ENCODE measurements at places on chromosomes 1 and 21. TPM values are rescaled to one million over a fixed set of nuclear protein-coding genes. Genes with fewer than 3 reads are reported as not detected.

GRCh38 chr1:242208021-242208420 lies 209.1 kb upstream of the MAP1LC3C start:
- no peaks in the 10 kb centered on the region for H3K36me3 ChIP-seq
- no peaks in the 10 kb centered on the region for H3K4me1 ChIP-seq
- no peaks in the 10 kb centered on the region for H3K27me3 ChIP-seq
- no peak overlapping the region for H3K4me3 ChIP-seq

GRCh38 chr1:87958201-87958600 lies 629.5 kb downstream of the LMO4 start:
- H3K4me3 ChIP-seq, result no peak overlapping the region
- no peak overlapping the region for H3K27ac ChIP-seq
- no peaks in the 10 kb centered on the region for H3K36me3 ChIP-seq
- H3K4me1 ChIP-seq, result no peaks in the 10 kb centered on the region
- H3K27me3 ChIP-seq, result no peaks in the 10 kb centered on the region

The ZNF648 gene
- total RNA-seq, result not detected

The SLFNL1 gene
- not detected for total RNA-seq

DNA sequence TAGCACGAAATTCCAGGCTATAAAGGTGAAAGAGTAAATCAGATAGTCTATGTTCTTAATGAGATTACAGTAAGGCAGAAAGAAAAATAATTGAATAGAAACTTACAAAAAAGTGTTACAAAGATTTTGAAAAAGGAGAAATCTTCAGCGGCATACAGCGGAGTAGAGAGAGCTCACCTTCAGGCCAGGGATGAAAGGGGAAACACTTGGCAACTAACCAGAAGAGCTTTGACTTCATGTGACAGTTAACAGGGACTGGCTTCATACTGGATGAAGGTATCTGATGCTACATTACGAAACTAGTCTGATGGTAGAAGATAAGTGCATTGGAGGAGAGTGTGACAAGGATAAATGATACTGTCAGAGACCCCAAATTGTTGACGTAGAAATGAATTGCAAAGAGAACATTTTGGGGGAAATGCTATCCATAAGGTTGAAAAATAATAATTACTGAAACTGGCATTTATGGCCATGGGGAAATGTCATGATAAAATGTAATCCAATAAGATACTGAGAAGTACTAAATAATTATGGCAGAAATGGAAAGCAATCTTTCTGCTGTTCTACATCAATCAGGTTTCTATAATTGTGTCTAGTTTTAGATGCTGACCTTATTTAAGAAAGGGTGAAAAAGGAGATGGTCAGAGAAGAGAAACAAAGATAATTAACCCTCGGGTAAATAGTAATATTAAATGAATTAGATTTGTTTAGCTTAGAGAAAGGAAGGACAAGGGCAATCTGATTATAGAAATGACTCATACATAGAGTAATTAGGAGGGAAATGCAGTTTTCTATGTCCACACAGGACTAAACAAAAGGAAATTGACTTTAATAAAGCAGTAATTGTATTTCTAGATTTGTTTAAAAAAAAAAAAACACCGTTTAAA lies 808.7 kb downstream of the NCAM2 start:
- no peaks in the 10 kb centered on the region for H3K4me1 ChIP-seq
- H3K4me3 ChIP-seq, result no peak overlapping the region
- no peaks in the 10 kb centered on the region for H3K27me3 ChIP-seq
- H3K27ac ChIP-seq, result no peak overlapping the region
- no peak for DNase-seq

The STYXL2 gene
- total RNA-seq, result not detected

DNA sequence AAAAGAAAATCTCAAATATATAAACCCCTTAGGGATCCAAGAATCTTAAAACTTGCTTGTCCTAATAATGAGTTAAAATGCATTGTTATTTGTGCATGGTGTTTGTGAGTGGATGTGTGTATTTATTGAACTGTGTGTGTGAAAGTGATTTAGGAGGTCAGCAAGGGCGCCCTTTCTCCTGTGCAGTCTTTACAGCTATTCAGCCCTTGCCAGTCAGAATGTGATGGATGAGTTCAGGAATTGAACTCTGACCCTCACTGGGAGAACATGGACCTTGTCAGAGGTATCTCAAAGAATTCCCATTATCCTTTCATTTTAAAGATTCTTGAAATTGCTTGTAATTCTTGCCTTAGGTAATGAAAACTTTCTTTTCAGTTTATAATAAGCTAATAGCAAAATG lies 493.0 kb upstream of the ADGRL4 start:
- H3K4me1 ChIP-seq, result no peaks in the 10 kb centered on the region
- H3K36me3 ChIP-seq, result no peaks in the 10 kb centered on the region
- no peak overlapping the region for H3K4me3 ChIP-seq
- H3K27ac ChIP-seq, result no peak overlapping the region
- H3K27me3 ChIP-seq, result no peaks in the 10 kb centered on the region

The CRB1 gene
- not detected for total RNA-seq

GRCh38 chr1:217333939-217334338 lies 297.0 kb downstream of the GPATCH2 start:
- no peak overlapping the region for H3K4me3 ChIP-seq
- no peaks in the 10 kb centered on the region for H3K36me3 ChIP-seq
- H3K27ac ChIP-seq, result no peak overlapping the region
- DNase-seq, result no peak

GRCh38 chr1:62500210-62500609 lies 63.4 kb downstream of the USP1 start:
- no peaks in the 10 kb centered on the region for H3K4me1 ChIP-seq
- H3K36me3 ChIP-seq, result peaks cover 40% of the 10 kb centered on the region
- no peak overlapping the region for H3K27ac ChIP-seq
- no peaks in the 10 kb centered on the region for H3K27me3 ChIP-seq
- DNase-seq, result no peak
- no peak overlapping the region for H3K4me3 ChIP-seq

The TFF1 gene
- total RNA-seq, result not detected

DNA sequence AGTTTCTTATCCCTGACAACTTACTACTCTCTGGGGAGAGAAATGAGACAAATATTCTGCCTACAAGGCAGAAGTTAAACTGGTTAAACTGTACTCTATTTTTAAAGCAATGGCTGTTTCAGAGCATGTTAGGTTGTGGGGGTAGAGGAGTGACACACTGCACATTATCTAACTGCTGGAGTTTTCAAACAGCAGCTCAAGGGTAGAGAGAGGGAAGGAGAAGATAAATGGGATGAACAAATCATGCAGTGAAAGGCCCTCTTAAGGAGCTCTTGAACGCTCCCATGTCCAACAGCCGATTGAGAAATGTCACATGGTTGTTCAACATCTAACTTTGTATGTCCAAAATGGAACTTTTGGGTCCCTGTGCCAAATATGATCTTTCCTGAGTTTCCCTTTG lies 14.0 kb upstream of the IFI44L start:
- H3K27ac ChIP-seq, result no peak overlapping the region
- H3K36me3 ChIP-seq, result no peaks in the 10 kb centered on the region
- H3K4me3 ChIP-seq, result no peak overlapping the region
- H3K27me3 ChIP-seq, result no peaks in the 10 kb centered on the region
- H3K4me1 ChIP-seq, result no peaks in the 10 kb centered on the region
- DNase-seq, result no peak

The SWT1 gene
- total RNA-seq, result 2.7 TPM

DNA sequence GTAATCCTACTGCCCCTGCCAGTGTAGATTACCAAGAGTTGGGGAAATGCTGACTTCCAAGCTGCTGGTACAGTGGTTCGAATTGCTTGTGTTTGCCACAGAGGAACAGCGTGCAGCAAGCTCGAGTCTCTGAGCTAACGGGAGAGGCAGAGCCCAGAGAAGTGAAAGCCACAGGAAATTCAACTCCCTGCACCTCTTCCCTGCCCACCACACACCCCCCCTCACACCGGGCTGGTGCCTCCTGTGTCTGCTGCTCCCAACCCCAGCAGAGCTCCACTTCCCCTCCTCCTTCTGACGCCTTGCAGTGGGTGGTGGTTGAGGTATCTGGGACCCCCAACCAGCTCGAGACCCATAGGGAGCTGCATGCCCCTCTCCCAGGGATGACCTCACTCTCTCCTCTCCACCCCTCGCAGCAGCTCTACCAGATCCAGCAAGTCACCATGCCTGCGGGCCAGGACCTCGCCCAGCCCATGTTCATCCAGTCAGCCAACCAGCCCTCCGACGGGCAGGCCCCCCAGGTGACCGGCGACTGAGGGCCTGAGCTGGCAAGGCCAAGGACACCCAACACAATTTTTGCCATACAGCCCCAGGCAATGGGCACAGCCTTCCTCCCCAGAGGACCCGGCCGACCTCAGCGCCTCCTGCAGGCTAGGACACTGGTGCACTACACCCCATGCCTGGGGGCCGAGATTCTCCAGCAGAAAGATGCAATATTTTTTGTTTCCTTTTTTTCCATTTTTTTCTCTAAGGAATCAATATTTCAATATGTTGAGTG lies 13.1 kb upstream of the KCNQ4 start:
- no peak overlapping the region for H3K4me3 ChIP-seq
- DNase-seq, result no peak
- H3K4me1 ChIP-seq, result peaks cover 5% of the 10 kb centered on the region
- peaks cover 37% of the 10 kb centered on the region for H3K36me3 ChIP-seq
- H3K27ac ChIP-seq, result no peak overlapping the region
- H3K27me3 ChIP-seq, result no peaks in the 10 kb centered on the region

The CD53 gene
- 25.9 TPM for total RNA-seq

The KIF2C gene
- 12.7 TPM for total RNA-seq

GRCh38 chr1:216090556-216090955 lies 332.7 kb downstream of the USH2A start:
- DNase-seq, result no peak
- H3K27me3 ChIP-seq, result no peaks in the 10 kb centered on the region
- H3K36me3 ChIP-seq, result no peaks in the 10 kb centered on the region
- no peak overlapping the region for H3K4me3 ChIP-seq

DNA sequence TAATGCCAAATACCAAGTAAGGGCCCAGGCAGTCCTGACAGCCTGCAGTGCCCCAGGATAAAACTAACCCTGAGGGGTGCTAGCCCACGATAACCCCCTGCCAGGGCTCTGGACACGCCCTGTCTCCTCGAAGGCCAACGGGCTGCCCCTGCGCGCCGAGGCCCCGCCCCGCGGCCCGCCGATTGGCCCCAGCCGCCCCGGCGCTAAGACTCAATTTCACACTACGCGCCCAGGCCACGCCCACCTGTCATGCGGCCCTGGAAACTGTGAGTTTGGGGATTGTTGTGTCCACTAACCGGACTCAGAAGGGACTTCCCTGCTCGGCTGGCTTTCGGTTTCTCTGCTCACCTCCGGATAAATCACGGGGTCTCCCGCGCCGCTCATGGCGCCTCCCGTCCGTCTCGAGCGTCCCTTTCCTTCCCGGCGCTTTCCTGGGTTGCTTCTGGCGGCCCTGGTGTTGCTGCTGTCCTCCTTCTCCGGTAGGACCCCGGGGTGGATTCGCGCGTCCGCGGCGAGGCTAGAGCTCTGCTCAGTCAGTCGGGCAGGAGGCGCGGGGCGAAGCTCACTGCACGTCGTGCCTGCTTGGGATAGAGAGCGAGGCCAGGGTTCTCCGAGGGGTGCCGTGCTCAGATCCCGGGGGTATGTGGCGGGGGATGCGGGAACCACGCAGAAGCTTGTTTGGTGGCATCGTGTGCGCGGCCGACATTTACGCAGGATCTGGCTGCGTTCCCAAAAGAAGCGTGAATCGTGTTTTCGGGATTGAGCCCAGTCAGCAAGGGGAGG lies at the start of gene CR1L:
Gene CR1L (plus strand): TSS at position 282 of the 783 bp plus-strand sequence. CDS start 101 bp downstream, at position 383.
- H3K27me3 ChIP-seq, result no peaks in the 10 kb centered on the region
- H3K27ac ChIP-seq, result no peak within 1 kb of the TSS

The AQP10 gene
- total RNA-seq, result not detected

- H3K4me1 ChIP-seq, result peaks cover 26% of the 10 kb centered on the region
- H3K27me3 ChIP-seq, result no peaks in the 10 kb centered on the region
- DNase-seq, result no peak
- no peaks in the 10 kb centered on the region for H3K36me3 ChIP-seq
- peak overlapping the region; percentile 88 for H3K27ac ChIP-seq
- no peak overlapping the region for H3K4me3 ChIP-seq
These were observed 3.3 kb upstream of the SSBP3 start for GRCh38 chr1:54409156-54410142.

GRCh38 chr21:45638707-45639106 lies 4.8 kb upstream of the PCBP3 start:
- no peaks in the 10 kb centered on the region for H3K27me3 ChIP-seq
- no peak overlapping the region for H3K27ac ChIP-seq
- no peak overlapping the region for H3K4me3 ChIP-seq
- H3K4me1 ChIP-seq, result peaks cover 32% of the 10 kb centered on the region
- H3K36me3 ChIP-seq, result no peaks in the 10 kb centered on the region

The CSF1 gene
- total RNA-seq, result 34.8 TPM

- DNase-seq, result no peak
- no peaks in the 10 kb centered on the region for H3K36me3 ChIP-seq
- H3K27ac ChIP-seq, result peak overlapping the region; percentile 9
- H3K27me3 ChIP-seq, result no peaks in the 10 kb centered on the region
- no peak overlapping the region for H3K4me3 ChIP-seq
These were observed 16.8 kb downstream of the PLXNA2 start for GRCh38 chr1:208227366-208227765.

GRCh38 chr1:38120552-38121230 lies 74.1 kb upstream of the POU3F1 start:
- no peak for DNase-seq
- H3K4me1 ChIP-seq, result peaks cover 29% of the 10 kb centered on the region
- no peaks in the 10 kb centered on the region for H3K36me3 ChIP-seq
- H3K27ac ChIP-seq, result no peak overlapping the region

The RSPH1 gene
- total RNA-seq, result 0.19 TPM

- no peaks in the 10 kb centered on the region for H3K4me1 ChIP-seq
- H3K27ac ChIP-seq, result no peak overlapping the region
- DNase-seq, result no peak
- H3K27me3 ChIP-seq, result no peaks in the 10 kb centered on the region
- H3K4me3 ChIP-seq, result no peak overlapping the region
These were observed 255.8 kb upstream of the CACYBP start for GRCh38 chr1:174743654-174744561.

The TDRD10 gene
- not detected for total RNA-seq

DNA sequence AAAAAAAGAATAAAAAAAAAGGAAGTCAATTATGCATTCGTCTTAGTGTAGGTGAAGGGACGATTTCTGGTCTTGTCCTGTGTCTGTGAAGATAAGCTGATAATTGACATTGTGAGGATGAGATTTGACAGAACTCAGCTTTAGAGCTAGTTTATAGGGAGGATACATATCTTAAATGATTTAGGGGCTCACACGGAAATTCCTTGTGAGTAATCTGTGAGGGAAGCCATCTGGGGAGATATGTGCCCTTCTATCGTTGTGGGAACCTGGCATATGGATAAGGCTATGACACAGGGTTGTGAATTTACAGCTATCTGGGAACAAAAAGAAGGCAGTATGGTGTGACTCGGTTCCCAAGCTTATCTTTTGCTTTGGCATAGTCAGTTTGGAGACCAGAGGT lies 71.1 kb downstream of the RABGAP1L start:
- no peaks in the 10 kb centered on the region for H3K4me1 ChIP-seq
- DNase-seq, result no peak
- H3K36me3 ChIP-seq, result no peaks in the 10 kb centered on the region
- H3K27me3 ChIP-seq, result no peaks in the 10 kb centered on the region

Measured in esophagus squamous epithelium (tissue), 5 donors.